ENCODE measurements at places on chromosomes 2 and 18. TPM values are rescaled to one million over a fixed set of nuclear protein-coding genes. Genes with fewer than 3 reads are reported as not detected.

DNA sequence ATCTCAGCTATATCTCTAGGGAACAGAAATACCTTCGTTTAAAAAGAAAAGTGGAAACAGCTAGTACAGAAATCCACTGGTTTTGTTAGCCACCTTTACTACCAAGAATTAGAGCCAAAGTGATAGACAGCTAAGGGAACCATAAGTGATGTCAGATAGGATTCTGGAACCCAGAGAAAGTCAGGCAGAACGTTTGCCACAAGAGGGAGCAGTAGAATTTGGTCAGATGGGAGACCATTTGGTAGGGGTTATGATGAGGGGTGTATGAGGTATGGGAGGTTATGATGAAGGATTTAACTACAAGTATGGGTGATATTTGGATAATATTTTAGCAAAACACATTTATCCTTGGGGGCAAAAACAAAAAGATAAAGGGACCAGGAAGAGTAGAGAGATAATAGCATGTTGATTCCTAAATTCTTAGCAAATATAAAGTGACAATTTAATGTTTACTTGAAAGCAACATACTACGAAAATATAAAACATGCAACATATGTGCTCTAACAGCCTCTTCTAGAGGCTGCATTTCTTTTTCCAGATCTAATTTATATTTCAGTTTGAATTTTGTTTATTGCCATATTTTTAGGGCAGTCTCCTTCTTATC lies 3.3 kb downstream of the SLC8A1 start:
- no peaks in the 10 kb centered on the region for H3K36me3 ChIP-seq
- H3K27ac ChIP-seq = no peak overlapping the region
- H3K4me1 ChIP-seq = peaks cover 11% of the 10 kb centered on the region
- no peak overlapping the region for H3K4me3 ChIP-seq

GRCh38 chr2:165790466-165790865 lies 3.6 kb downstream of the GALNT3 start:
- peaks cover 12% of the 10 kb centered on the region for H3K4me1 ChIP-seq
- H3K27me3 ChIP-seq = peaks cover 6% of the 10 kb centered on the region
- H3K36me3 ChIP-seq = peaks cover 2% of the 10 kb centered on the region

- H3K36me3 ChIP-seq = no peaks in the 10 kb centered on the region
- no peak for DNase-seq
- peaks cover 31% of the 10 kb centered on the region for H3K4me1 ChIP-seq
- no peak overlapping the region for H3K4me3 ChIP-seq
Observed at GRCh38 chr2:172928756-172929155, 146.9 kb upstream of the MAP3K20 start.

The SPIRE1 gene
- 29.4 TPM for total RNA-seq

DNA sequence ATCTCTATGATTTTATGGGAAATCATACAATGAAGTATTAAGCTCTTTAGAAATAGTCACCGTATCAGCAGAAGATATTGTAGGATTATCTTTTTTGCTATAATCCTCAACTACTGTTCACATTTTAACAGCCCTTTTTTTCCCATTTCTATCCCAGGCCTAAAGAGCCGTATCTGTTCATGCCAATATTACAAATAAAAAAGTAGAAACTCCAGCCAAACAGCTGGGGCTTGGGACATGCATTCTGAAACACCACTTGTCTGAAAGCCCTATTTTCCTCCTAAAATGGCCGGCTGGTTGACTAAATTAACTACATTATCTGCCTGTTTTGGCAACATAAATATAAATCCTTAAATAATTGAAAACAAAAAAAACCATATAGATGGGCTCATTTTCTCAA lies 477.8 kb downstream of the CDH2 start:
- DNase-seq = no peak
- H3K4me1 ChIP-seq = no peaks in the 10 kb centered on the region
- H3K27me3 ChIP-seq = peaks cover 14% of the 10 kb centered on the region
- no peak overlapping the region for H3K4me3 ChIP-seq
- H3K27ac ChIP-seq = no peak overlapping the region

The MPP4 gene
- total RNA-seq = not detected

GRCh38 chr2:44679584-44679983 lies 261.9 kb upstream of the SIX3 start:
- peaks cover 11% of the 10 kb centered on the region for H3K27me3 ChIP-seq
- no peaks in the 10 kb centered on the region for H3K36me3 ChIP-seq
- peaks cover 7% of the 10 kb centered on the region for H3K4me1 ChIP-seq
- DNase-seq = no peak
- no peak overlapping the region for H3K4me3 ChIP-seq
- H3K27ac ChIP-seq = no peak overlapping the region

DNA sequence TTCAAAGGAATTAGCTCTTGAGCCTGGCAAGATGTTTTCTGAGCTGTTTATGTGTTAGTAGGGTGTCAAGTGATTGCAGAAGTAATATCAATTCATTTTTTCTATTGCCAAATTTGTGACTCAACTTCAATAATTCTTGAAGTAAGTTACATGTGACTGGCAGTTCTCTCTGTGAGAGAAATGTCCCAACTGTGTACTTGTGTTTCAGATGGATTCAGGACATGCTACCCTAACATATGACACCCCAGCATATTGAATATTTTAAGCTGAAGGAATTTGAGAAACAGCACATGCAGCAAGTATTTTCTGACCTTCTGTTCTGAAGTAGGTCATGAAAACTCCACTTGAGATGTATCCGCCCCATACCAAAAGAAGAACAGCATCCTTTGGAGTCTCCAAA lies 263.6 kb downstream of the XIRP2 start:
- no peaks in the 10 kb centered on the region for H3K27me3 ChIP-seq
- peaks cover 7% of the 10 kb centered on the region for H3K4me1 ChIP-seq
- DNase-seq = no peak

GRCh38 chr2:96702098-96702785 lies 37.6 kb downstream of the LMAN2L start:
- no peak overlapping the region for H3K27ac ChIP-seq
- no peak overlapping the region for H3K4me3 ChIP-seq
- H3K4me1 ChIP-seq = no peaks in the 10 kb centered on the region
- no peak for DNase-seq
- no peaks in the 10 kb centered on the region for H3K27me3 ChIP-seq

The CCDC141 gene
- total RNA-seq = 14.8 TPM

DNA sequence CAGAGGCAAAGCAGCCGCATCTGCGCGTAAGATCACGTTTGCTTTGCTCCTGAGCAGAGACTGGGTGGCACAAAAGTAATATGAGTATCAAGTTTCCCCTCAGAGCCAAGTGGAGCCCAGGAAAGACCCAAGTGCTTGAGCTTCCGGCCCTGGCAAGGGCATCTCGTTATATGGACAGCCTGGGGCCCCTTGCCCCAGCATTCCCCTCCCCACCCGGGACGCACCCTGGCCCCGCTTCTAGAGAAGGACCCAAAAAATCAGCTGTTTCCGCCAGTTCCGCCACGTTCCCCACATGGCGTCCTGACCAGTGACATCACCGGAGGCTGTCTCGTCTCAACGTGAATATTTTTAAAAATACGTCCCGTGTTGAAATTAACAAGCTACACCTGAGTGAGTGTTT lies 135.1 kb downstream of the NFATC1 start:
- no peak overlapping the region for H3K4me3 ChIP-seq
- H3K36me3 ChIP-seq = no peaks in the 10 kb centered on the region
- no peak overlapping the region for H3K27ac ChIP-seq
- H3K27me3 ChIP-seq = peaks cover 42% of the 10 kb centered on the region
- H3K4me1 ChIP-seq = no peaks in the 10 kb centered on the region
- DNase-seq = no peak

The LRATD1 gene
- total RNA-seq = 177 TPM

The REG1B gene
- not detected for total RNA-seq

The ESPNL gene
- total RNA-seq = 0.40 TPM

DNA sequence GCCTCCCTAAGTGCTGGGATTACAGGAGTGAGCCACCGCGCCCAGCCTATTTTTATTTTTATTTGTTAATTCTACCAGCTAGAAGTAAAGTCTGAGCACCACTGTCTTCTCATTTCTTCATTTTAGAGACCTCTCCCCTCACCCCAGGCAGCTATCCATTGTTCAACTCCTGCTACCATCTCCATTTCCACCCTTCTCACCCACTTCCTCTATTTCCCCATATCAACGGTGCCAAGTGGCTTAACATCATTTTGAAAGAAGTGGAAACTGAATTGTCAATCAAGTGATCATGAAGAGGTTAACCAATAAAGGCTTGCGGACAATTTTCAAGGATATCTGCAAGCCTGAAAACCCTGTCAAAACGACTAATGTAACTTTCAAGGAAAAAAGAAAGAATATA lies 323.1 kb downstream of the NBAS start:
- H3K27ac ChIP-seq = no peak overlapping the region
- H3K36me3 ChIP-seq = peaks cover 5% of the 10 kb centered on the region
- no peaks in the 10 kb centered on the region for H3K27me3 ChIP-seq
- DNase-seq = no peak

GRCh38 chr2:171822525-171823322 lies 71.3 kb downstream of the SLC25A12 start:
- no peak overlapping the region for H3K27ac ChIP-seq
- no peak for DNase-seq
- H3K4me3 ChIP-seq = no peak overlapping the region

DNA sequence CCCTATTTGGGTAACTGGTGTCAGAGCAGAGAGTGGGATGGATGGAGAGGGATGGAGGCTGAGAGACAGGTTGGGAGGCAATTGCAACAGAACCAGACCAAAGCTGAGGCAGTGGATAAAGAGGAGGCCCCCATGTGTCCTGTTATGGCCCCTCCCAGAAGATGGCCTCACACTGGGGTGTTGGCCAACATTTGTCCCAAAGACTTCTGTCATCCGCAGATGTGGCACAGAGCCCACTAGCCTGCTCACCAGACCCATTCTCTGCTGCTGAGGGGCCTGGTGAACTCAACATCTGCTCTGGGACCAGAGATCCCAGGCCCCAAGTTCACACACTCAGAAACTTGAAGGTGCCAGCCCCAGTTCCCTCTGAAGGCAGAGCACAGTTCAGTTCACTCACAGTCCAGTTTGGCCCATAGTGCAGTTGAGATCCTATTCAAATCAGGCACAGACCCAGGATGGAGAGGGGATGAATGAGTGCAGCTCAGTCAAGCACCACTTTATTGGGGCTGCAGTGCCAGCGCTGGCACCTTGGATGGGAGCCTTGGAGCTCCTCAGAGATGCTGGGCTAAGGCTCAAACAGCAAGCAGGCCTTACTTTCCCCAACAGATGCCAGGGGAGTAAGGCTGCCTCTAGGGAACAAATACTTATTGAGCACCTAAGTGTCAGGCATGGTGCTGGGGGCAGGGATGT lies 189.2 kb downstream of the ZBTB7C start:
- H3K36me3 ChIP-seq = no peaks in the 10 kb centered on the region
- no peak overlapping the region for H3K4me3 ChIP-seq
- no peak overlapping the region for H3K27ac ChIP-seq
- peaks cover 6% of the 10 kb centered on the region for H3K4me1 ChIP-seq
- no peaks in the 10 kb centered on the region for H3K27me3 ChIP-seq

The UGT1A4 gene
- not detected for total RNA-seq

- peaks cover 2% of the 10 kb centered on the region for H3K36me3 ChIP-seq
- no peaks in the 10 kb centered on the region for H3K27me3 ChIP-seq
Observed at GRCh38 chr2:9313443-9313842, 106.8 kb downstream of the ASAP2 start.

- no peak overlapping the region for H3K4me3 ChIP-seq
- H3K36me3 ChIP-seq = no peaks in the 10 kb centered on the region
- H3K4me1 ChIP-seq = no peaks in the 10 kb centered on the region
- no peak for DNase-seq
Observed at GRCh38 chr2:229521576-229521975, 192.8 kb downstream of the DNER start.

GRCh38 chr2:177989029-177989885 lies 83.3 kb downstream of the PDE11A start:
- no peaks in the 10 kb centered on the region for H3K4me1 ChIP-seq
- H3K27ac ChIP-seq = no peak overlapping the region
- no peak for DNase-seq
- no peaks in the 10 kb centered on the region for H3K36me3 ChIP-seq
- H3K27me3 ChIP-seq = no peaks in the 10 kb centered on the region
- H3K4me3 ChIP-seq = no peak overlapping the region

DNA sequence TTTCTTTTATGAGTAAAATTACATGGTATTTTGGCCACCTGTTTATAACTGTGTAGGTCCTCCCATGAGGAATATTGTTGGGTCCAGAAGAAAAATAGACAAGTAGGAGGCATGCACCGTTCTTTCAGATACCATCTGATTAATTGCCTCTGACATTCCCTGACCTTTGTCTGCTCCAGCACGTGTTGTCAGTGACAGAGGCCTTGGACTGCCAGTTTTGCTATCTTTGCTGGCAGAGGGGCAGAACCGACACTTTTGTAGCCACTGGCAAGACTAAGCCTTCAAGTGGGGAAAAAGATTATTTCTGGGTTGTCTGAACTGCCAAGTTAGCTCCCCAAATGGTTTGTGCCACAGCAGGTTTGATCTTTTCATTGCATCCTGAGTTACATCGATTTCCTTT lies 276.9 kb downstream of the CAMKMT start:
- H3K27ac ChIP-seq = no peak overlapping the region
- no peak for DNase-seq
- peaks cover 7% of the 10 kb centered on the region for H3K4me1 ChIP-seq
- H3K27me3 ChIP-seq = no peaks in the 10 kb centered on the region
- no peak overlapping the region for H3K4me3 ChIP-seq
- H3K36me3 ChIP-seq = peaks cover 2% of the 10 kb centered on the region

DNA sequence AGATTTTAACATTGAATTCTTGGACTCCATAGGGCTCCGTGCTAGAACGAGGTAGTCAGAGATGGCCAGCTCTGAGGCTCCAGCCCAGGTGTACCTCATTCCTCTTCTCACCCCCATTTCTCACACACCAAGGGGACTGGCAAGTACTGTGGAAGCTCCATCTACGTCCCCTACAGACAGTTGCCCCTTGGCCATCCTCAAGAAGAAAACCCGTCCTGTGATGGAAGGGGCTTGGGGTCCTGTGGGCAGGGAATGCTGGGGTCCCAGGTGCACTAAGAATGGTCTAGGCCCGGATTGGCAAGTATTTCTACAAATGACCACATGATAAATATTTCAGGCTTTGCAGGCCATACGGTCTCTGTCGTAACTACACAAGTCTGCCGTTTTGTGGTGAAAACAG lies 110.3 kb downstream of the PDCL3 start:
- no peak overlapping the region for H3K4me3 ChIP-seq
- no peaks in the 10 kb centered on the region for H3K36me3 ChIP-seq
- H3K4me1 ChIP-seq = no peaks in the 10 kb centered on the region
- H3K27ac ChIP-seq = no peak overlapping the region

All from progenitor cell of endocrine pancreas (in vitro differentiated cells).